ENCODE measurements at places on chromosomes 13 and 19.

- peak; percentile 9 for DNase-seq
Observed at GRCh38 chr13:60990032-60990733, 425.5 kb downstream of the PCDH20 start.

GRCh38 chr13:106052200-106052767 is 483.2 kb downstream of the EFNB2 start:
- no peak for DNase-seq

DNA sequence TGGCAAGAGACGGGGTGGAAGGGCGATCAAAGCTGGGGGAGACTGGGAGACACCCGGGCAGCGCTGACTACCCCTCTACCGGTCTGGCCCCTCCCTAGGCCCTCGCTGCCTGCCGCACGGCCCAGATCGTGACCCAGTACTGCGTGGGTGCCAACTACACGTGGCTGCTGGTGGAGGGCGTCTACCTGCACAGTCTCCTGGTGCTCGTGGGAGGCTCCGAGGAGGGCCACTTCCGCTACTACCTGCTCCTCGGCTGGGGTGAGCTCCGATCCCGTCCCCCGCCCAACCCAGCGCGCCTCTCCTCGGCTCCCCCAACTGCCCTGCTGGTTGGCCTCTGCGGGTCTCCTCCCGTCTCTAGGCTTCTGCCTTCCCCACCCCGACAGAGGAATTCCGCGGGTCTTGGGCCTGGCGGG is 8.8 kb downstream of the GIPR start:
- no peak for DNase-seq

DNA sequence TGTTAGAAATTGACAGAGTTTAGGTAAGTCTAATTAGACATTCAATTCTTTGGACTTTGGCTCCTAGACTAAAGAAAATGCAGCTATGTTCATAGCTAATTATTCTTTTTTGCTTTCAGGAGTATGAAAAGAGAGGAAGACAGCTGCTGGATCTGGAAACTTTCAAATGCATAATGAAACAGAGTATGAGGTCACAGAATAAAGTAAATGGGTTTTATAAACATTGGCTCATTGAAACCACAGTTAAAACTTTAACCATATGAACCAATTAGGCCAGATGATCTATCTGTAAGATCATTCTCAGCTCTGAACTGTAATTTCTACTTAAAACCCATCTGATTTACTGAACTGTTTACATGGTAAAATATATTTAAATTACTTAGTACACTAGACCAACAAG is 82.7 kb downstream of the TEX26 start:
- no peak for DNase-seq

GRCh38 chr13:46195016-46195415 is 13.0 kb upstream of the LCP1 start:
- DNase-seq: no peak

DNA sequence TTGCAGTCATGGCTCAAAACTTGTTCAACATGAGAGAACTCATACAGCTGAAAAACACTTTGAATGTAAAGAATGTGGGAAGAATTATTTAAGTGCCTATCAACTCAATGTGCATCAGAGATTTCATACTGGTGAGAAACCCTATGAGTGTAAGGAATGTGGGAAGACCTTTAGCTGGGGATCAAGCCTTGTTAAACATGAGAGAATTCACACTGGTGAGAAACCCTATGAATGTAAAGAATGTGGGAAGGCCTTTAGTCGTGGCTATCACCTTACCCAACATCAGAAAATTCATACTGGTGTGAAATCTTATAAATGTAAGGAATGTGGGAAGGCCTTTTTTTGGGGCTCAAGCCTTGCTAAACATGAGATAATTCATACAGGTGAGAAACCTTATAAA is 20.1 kb downstream of the ZNF283 start:
- DNase-seq: no peak

DNA sequence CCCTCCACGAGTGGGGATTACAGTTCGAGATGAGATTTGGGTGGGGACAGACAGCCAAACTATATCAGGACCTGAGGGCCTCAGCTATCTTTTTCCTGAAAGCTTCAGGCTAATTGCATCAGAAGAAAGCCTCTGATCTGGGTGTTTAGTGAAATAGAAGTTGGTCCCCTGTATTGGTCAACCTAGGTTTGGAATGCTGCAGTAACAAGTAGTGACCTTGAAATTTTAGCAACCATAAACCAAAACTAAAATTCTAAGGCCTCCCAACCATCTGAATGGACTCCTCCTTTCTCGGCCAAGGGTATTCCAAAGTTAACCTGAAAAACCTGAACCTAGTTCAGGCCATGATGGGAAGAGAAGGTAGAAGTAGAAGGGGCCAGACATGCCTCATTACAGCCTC is 34.9 kb upstream of the OR10H1 start:
- no peak for DNase-seq

- no peak for DNase-seq
Observed at GRCh38 chr13:110699148-110700145, 6.5 kb downstream of the CARS2 start.

- peak; percentile 86 for DNase-seq
Observed at GRCh38 chr13:114130837-114131582, 1.4 kb downstream of the RASA3 start.

DNA sequence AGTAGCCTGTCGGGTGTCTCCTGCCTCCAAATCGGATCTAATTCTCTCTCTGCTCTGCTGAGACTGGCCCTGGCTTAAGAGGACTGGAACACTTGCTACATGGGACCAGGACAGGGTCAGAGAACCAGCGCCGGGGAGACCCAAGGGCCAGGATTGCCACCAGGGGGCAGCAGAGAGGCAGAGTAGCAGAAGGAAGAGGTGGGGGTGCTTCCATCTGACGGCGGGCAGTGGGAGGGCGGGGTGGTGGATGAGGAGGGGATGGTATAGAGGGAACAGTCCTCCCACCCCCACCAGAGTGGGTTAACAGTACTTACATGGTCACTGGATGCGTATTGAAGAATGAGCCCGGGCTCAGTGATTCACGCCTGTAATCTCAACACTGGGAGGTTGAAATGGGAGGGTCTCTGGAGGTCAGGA is 11.9 kb downstream of the SELENOW start:
- peak; percentile 88 for DNase-seq

DNA sequence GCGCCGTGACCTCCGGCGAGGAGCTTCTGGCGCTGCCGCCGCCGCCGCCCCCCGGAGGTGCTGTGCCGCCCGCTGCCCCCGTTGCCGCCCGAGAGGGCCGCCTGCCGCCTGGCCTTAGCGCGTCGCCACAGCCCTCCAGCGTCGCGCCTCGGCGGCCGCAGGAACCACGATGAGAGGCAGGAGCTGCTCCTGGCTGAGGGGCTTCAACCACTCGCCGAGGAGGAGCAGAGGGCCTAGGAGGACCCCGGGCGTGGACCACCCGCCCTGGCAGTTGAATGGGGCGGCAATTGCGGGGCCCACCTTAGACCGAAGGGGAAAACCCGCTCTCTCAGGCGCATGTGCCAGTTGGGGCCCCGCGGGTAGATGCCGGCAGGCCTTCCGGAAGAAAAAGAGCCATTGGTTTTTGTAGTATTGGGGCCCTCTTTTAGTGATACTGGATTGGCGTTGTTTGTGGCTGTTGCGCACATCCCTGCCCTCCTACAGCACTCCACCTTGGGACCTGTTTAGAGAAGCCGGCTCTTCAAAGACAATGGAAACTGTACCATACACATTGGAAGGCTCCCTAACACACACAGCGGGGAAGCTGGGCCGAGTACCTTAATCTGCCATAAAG is 4.8 kb downstream of the PDX1 start:
- DNase-seq: no peak

- peak; percentile 46 for DNase-seq
Observed at GRCh38 chr19:34232566-34233481, 21.5 kb upstream of the GARRE1 start.

All from hematopoietic multipotent progenitor cell treated with erythropoietin and hydrocortisone succinate and interleukin-3 and kit ligand, for 4 days (in vitro differentiated cells).